ENCODE measurements at places on chromosomes 1 and 21.
A peak's percentile ranks its signal among the peaks of the same experiment; 100 is the strongest.

- no peak for DNase-seq
These were observed 69.9 kb downstream of the ATF6 start for GRCh38 chr1:161836018-161836417.

DNA sequence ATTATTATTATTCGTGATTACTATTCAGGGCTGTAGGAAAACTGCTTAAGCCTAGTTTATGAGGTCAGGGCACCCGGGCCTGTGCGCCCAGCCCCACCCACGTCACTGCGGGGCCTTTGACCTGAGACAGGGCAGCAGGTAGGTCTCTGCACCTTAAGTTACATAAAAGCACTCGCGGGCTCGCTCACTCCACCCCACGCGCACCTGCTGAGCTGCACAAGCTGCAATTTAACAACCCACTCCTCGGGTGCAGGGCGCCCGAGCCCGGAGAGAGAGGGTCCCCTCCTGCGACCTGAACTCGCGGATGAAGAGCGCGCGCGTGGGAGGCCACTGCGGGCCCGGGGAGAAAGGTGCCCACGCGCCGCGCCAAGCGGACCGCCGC, 477 bp downstream of the ICMT start:
- no peak for DNase-seq

GRCh38 chr21:46061518-46061917, 36.4 kb upstream of the COL6A2 start:
- DNase-seq = no peak

GRCh38 chr1:152654110-152654509, 9.1 kb upstream of the LCE2D start:
- peak; percentile 34 for DNase-seq

DNA sequence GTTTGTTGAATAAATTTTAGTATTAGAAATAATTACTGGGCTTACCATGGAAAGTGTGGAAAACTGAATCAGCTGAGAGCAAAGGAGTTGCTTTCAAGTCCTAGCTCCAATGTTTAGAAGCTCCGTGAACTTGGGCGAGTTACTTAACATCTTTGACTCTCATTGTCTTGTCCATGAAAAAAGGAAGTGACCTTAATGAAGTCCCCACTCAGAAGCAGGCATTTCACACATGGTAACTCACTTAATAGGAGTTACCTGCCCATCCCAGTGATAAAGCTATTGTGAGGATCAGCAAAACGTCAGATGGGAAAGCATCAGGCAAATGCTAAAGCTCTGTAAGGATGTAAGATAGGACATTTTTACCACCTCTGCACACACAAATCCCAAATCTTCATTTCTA, 34.0 kb upstream of the GADD45A start:
- DNase-seq = no peak

DNA sequence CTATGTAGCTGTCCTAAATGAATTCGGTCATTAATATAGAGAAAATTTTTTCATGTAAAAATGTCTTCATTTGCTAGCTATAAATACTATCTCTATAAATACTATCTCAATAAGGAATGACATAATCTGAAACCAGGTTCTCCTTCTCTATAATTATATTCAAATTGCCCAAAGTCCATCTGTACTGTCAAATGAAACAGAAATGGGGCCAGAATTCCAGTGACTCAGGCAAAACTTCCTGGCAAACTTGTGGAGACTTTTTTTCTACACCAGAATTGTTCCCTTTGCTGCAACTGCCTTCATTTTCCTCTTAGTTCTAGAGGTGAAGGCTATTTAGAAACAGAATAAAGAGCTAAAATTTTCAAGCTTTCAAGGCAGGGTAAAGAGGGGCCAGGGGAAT, 152.5 kb downstream of the KCNH1 start:
- no peak for DNase-seq

DNA sequence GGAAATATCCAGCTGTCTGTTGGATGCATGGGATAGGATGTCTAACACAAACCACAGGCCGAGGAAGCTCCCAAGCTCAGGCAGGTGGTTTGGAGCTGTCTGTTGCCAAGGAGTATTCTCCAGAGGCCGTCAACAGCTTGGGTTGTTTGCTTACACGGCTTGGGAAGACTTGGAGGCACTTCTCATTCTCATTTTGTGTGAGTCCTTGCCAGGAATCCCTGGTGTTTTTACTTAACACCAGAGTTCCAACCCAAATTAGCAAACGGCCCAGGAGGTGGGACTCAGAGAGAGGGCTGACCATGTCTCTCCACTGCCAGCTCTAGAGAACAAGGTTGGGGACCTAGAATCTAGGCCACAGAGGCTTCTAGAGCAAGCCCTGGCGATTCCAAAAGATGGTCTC, 72.7 kb upstream of the FAM20B start:
- peak; percentile 42 for DNase-seq

DNA sequence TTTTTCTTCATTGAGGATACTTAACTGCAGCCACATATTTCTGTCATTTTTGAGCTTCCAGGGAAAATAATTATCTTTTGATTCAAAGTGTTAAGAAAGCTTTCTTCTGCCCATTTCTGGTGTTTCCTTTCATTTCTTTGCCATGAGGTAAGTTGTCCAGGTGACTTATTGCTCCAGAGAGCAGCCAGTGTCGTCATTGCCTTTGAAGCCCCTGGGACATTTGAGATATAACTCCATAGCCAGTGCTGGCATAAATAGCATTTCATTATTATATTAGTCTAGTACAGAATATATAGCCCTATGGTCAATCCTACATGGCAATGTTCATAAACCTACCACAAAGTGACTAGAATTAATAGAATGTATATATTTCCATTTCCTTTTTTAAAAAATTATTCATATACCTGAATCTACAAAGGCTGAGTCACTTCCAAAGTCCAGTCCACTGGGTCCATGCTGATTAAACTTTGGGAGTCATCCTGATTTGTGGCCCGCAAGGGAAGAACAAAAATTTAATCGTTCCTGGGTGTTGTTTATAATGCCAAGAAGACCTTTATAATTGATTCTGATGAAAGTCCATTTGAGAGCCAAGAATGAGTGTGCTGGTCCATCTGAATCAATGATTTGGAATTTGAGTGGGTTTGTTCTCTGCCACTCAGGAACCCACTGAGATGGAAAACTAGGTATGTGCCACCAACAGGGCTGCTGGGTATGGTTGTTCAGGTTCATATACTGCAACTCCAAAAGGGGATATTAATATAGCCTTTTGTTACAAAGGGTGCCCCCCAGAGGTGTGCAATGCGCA, 221.8 kb upstream of the PLXNA2 start:
- no peak for DNase-seq

- DNase-seq = no peak
These were observed 73.5 kb downstream of the PIK3R3 start for GRCh38 chr1:46058936-46059335.

- DNase-seq = no peak
These were observed 468 bp upstream of the ABCA4 start for GRCh38 chr1:94121411-94121821.

- DNase-seq = no peak
These were observed 14.4 kb upstream of the BARHL2 start for GRCh38 chr1:90731382-90732050.

- no peak for DNase-seq
These were observed 65.6 kb downstream of the SAMSN1 start for GRCh38 chr21:14480411-14481031.

DNA sequence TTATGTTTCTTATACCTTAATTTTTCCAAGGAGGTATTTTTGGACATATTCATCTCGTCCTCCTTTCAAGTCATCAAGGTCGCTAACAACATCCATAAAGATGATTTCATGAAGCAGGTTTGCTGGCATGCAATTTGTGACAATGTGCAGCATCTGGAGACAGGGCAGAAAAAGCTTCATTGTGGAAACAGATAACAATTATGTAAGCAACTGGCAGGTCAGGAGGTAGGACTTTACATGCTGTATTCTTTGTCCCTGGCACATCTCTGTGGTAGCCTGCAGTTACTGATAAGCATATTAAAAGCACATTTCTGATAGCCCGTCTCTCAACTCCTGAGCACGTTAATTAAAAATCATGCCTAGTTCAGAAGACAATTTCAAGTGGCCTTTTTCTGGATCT, 156.8 kb downstream of the LEPR start:
- DNase-seq = no peak

GRCh38 chr21:37331411-37331810, 35.2 kb upstream of the DYRK1A start:
- DNase-seq = no peak

GRCh38 chr1:237875291-237875690, 15.4 kb downstream of the ZP4 start:
- DNase-seq = no peak

DNA sequence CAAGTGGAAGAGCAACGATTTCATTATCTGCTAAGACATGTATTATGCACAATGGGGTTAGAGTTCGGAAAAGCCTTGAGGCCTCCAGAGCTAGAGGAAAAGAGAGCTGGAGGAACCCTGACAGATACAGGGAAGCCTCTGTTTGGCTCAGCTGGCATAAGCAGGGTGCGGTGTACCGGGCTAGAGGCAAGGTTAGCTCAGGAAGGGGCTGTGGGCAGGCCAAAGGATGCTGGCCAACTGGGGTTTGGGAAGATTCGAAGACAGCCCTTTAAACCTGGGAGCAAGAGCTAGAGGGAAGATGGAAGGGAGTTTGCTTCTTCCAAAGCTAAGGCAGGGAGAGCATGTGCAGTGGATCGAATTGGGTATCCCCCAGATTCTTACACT, 107.6 kb upstream of the TLR5 start:
- DNase-seq = no peak

DNA sequence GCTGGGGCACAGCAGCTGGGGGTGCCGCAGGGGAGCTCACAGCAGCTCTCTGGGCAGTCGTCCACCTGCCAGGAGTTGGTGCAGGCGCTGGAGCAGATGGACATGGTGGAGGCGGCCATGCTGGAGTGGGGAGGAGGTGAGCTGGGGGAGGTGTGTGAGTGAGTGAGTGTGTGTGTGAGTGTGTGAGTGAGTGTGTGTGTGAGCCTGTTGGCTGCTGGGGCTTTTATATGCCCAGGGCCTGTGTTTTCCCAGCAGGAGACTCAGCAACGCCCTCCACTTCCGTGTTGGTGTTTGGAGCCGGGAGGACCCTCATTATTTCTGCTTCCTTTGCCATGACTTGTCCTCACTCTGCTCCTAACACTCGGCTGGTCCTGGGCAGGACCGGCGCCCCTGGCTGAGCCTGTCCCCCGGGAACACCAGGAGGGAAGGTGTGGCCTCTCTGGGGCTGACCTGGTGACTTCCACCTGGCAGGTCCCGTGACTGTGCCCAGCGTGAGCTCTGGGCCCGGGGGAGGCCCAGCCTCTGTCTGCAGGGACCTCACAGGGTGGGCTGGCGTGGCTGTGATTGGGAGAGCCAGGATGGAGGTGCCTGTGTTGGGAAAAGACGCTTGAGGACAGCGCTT, at the start of gene KRTAP10-2:
Gene KRTAP10-2, minus strand, starts transcription at position 166 of the 622 bp plus-strand sequence. Its CDS starts 47 bp downstream, at position 119.
- DNase-seq = peak; percentile 21

GRCh38 chr1:152347116-152347728, 12.6 kb downstream of the FLG2 start:
- DNase-seq = peak; percentile 70

GRCh38 chr21:44450999-44451398, 4.3 kb upstream of the LRRC3 start:
- no peak for DNase-seq

GRCh38 chr21:24423546-24423945, 1183.7 kb downstream of the MRPL39 start:
- DNase-seq = no peak

All from stomach (tissue), 19 donors.